ENCODE measurements at places on chromosomes 4 and X.

DNA sequence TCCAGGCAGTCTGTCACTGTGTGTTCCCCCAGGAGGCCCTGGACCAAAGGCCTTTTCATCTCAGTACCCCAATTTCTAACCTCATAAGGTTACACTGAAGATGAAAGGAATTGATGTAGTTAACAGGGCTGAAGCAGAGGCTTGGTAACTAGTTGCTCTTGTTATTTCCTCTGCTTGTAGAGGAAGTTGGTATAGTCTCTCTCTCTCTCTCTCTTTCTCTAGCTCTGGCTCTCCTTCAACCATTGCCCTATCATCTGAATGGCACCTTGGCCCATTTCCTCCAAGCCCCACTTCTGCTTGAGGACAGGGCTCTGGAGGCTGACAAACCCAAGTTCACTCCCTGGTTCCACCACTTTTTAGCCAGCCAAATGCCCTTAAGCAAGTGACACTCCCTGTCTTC, 96.1 kb downstream of the MAMLD1 start:
- no peak for DNase-seq

- DNase-seq = no peak
Observed at GRCh38 chr4:99413140-99413539, 22.0 kb downstream of the ADH7 start.

DNA sequence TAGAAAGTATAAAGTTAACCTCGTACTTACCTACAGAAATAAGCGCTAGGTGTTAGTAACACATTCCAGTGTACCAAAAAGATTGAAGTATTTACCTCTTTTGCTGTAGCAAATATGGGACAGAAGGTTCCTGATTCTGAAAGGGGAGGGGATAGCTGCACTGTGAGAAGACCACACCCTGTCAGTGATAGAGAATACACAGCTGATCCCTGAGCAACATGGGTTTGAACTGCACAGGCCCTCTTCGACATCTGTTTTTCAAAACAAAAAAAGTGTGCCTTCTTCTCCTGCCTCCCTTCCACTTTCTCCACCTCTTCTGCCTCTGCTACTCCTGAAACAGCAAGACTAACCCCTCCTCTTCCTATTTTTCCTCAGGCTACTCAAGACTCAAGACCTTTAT, 201.8 kb upstream of the SLIT2 start:
- no peak for DNase-seq

- DNase-seq = no peak
Observed at GRCh38 chr4:163610648-163611047, 116.2 kb downstream of the TMA16 start.

GRCh38 chr4:17400686-17401085, 111.2 kb downstream of the QDPR start:
- DNase-seq = peak; percentile 8

GRCh38 chr4:10354746-10355145, 102.5 kb downstream of the ZNF518B start:
- no peak for DNase-seq

GRCh38 chr4:67133162-67133561, 412.1 kb downstream of the CENPC start:
- no peak for DNase-seq

DNA sequence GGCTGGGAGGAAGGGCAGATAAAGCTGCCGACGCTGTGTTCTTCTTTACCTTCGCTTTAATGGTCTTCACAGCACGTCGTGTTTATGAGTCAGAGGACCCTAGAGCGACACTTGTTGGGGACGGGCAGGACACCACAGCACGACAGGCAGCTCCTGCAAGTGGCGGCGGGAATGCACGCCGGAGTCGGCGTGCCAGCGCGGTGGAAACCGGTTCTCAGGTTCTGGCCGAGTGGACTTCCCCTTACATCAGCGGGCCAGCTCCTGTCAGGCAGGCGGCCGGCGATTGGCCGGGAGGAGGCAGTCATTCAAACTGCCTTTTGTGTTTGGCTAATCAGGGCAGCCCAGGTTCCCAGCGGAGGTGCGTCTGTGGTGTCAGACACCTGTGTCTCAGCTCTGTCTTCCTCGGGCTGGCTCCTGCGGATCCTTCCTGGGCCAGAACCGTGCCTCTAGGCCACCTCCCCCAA, 150.9 kb downstream of the SHROOM3 start:
- DNase-seq = peak; percentile 59
